Skin of body (tissue), 3 donors: ENCODE measurements at places on chromosomes 16 and 17. TPM values are rescaled to one million over a fixed set of nuclear protein-coding genes. Genes with fewer than 3 reads are reported as not detected.

Gene OR3A1
- total RNA-seq = 0.20 TPM

Gene IL34
- 10.2 TPM for total RNA-seq

Gene SLC35G6
- not detected for total RNA-seq

Gene GINS2
- 5.3 TPM for total RNA-seq
